ENCODE measurements at places on chromosomes 13 and 19. TPM values are rescaled to one million over a fixed set of nuclear protein-coding genes. Genes with fewer than 3 reads are reported as not detected.

- no peak for DNase-seq
These were observed 523.0 kb upstream of the NBEA start for GRCh38 chr13:34419025-34419424.

DNA sequence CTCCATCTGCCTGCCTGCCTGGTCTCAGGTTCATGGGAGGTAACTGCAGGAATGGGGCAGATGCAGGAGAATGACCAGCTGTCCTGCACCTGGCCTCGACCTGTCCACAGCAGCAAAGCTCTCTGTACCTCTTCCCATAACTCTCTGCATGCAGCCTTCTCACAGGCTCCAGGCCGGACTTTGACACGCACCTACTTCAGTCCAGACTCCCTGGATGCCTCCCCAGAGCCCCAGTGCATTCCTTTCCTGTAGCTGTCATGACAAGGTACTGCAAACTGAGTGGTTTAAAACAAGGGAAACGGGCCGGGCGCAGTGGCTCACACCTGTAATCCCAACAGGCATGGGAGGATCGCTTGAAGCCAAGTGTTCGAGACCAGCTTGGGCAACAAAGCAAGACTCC, 3.3 kb downstream of the NANOS2 start:
- DNase-seq = no peak

DNA sequence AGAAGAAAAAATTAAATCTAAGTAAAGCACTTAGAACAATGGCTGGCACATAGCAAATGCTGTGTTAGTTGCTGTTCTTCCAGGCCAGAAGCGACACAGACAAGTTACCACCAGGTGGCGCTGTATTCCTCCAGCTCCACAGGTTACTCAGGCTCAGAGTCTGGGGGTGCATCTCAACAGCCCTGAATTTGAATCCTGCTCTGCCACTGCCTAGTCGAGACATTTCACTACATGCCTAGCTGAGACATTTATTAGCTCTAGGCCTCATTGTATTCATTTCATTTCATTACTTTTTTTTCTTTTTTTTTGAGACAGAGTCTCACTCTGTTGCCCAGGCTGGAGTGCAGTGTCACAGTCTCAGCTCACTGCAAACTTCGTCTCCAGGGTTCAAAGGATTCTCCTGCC, 16.4 kb upstream of the CYP2B6 start:
- DNase-seq = peak; percentile 81

- no peak for DNase-seq
These were observed 300.3 kb downstream of the FOXO1 start for GRCh38 chr13:40366119-40366518.

- no peak for DNase-seq
These were observed 87.6 kb downstream of the HSPH1 start for GRCh38 chr13:31073859-31074718.

DNA sequence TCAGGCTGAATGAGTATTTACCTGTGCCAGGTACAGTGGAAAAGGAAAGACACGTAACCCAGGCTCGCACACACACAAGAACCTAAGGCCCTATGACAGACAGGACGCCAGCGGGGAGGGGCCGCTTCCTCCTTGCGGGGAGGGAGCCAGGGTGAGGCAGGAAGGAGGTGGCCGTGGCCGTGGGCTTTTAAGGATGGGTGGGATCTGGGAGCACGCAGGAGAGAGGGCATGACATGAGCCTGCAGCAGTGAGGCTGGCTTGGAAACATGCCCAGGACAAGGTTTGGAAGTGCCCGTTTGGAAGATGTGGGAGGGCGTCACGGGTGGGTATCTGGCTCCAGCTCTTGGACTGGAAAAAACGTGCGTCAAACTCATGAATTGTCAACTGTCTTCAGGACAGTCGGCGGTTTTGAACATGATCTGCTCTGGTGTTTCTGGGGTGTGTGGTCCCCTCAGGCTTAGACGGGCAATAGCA, 20.1 kb downstream of the SH3GL1 start:
- no peak for DNase-seq

Gene SIGLEC12
- not detected for total RNA-seq

Gene TMEM38A
- total RNA-seq = 3.8 TPM

Gene EDNRB
- 63.6 TPM for total RNA-seq

Gene SLC6A16
- total RNA-seq = 3.3 TPM

Gene IL17D
- total RNA-seq = 3.3 TPM

Gene ZNF773
- 2.6 TPM for total RNA-seq

Gene RASAL3
- total RNA-seq = 2.9 TPM
